Lung (tissue), 17 donors: ENCODE measurements at places on chromosomes 2 and 18. TPM values are rescaled to one million over a fixed set of nuclear protein-coding genes. Genes with fewer than 3 reads are reported as not detected.

TACR1 gene
- total RNA-seq = 0.63 TPM

CD302 gene
- 41.9 TPM for total RNA-seq

GRCh38 chr2:218005486-218005885 lies 2.7 kb upstream of the TNS1 start:
- peaks cover 4% of the 10 kb centered on the region for H3K4me1 ChIP-seq
- no peaks in the 10 kb centered on the region for H3K36me3 ChIP-seq
- H3K27ac ChIP-seq = no peak overlapping the region
- peaks cover 3% of the 10 kb centered on the region for H3K27me3 ChIP-seq
- no peak overlapping the region for H3K4me3 ChIP-seq

- no peak overlapping the region for H3K4me3 ChIP-seq
- no peaks in the 10 kb centered on the region for H3K4me1 ChIP-seq
- peaks cover 6% of the 10 kb centered on the region for H3K36me3 ChIP-seq
- H3K27ac ChIP-seq = no peak overlapping the region
- no peaks in the 10 kb centered on the region for H3K27me3 ChIP-seq
Observed at GRCh38 chr18:730692-731091, 18.3 kb upstream of the ENOSF1 start.

GRCh38 chr2:69945441-69945840 lies 16.0 kb downstream of the ASPRV1 start:
- no peak overlapping the region for H3K4me3 ChIP-seq
- H3K4me1 ChIP-seq = no peaks in the 10 kb centered on the region
- no peak overlapping the region for H3K27ac ChIP-seq
- no peak for DNase-seq
- H3K36me3 ChIP-seq = peaks cover 8% of the 10 kb centered on the region
- no peaks in the 10 kb centered on the region for H3K27me3 ChIP-seq

DNA sequence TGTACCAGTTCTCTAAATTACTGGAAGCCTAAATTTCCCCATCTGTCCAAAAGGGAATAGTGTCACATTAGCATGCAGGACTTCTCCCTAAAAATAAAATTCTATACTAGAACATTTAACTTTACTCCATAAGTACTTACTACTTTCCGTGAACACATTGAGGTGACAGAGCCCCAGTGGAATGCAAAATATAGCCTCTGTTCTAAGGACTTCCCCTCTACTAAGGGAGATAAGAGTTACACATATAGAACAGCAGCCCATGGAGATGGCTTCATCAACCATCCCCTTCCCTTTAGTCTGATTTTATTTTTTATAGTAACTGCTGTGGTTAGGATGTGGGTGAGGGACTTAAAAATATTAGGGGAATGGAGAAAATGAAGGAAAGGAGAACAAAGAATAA lies 68.9 kb upstream of the STPG4 start:
- peaks cover 11% of the 10 kb centered on the region for H3K4me1 ChIP-seq
- H3K27ac ChIP-seq = no peak overlapping the region
- no peak overlapping the region for H3K4me3 ChIP-seq
- H3K36me3 ChIP-seq = no peaks in the 10 kb centered on the region
- no peaks in the 10 kb centered on the region for H3K27me3 ChIP-seq

- DNase-seq = no peak
- no peaks in the 10 kb centered on the region for H3K27me3 ChIP-seq
- H3K4me1 ChIP-seq = peaks cover 1% of the 10 kb centered on the region
- H3K4me3 ChIP-seq = no peak overlapping the region
Observed at GRCh38 chr2:152791979-152792378, 73.6 kb downstream of the ARL6IP6 start.

GRCh38 chr2:145715601-145716000 lies 1195.7 kb upstream of the ZEB2 start:
- no peak overlapping the region for H3K27ac ChIP-seq
- no peak for DNase-seq
- no peak overlapping the region for H3K4me3 ChIP-seq
- H3K27me3 ChIP-seq = no peaks in the 10 kb centered on the region
- no peaks in the 10 kb centered on the region for H3K36me3 ChIP-seq
- H3K4me1 ChIP-seq = no peaks in the 10 kb centered on the region

DNA sequence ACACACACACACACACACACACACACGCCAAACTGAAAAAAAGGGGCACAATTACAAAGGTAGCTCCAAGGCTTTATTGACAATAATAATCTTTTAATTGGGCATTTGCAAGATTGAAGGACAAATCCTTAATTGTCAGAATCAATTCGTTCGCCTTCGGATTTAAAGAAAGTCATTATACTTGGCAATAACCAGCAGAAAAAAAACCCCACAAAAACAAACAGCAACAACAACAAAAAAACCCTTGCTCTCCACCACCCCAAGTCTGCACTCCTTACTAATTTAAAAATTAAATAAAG lies 1.8 kb upstream of the HOXD8 start:
- no peaks in the 10 kb centered on the region for H3K4me1 ChIP-seq
- DNase-seq = no peak
- no peaks in the 10 kb centered on the region for H3K36me3 ChIP-seq
- H3K27me3 ChIP-seq = peaks cover 85% of the 10 kb centered on the region
